ENCODE measurements at places on chromosomes 4 and X.

- DNase-seq, result no peak
Measured at GRCh38 chr4:184487503-184487902, 13.2 kb upstream of the IRF2 start.

- no peak for DNase-seq
Measured at GRCh38 chr4:153465615-153466080, 512 bp upstream of the TMEM131L start.

DNA sequence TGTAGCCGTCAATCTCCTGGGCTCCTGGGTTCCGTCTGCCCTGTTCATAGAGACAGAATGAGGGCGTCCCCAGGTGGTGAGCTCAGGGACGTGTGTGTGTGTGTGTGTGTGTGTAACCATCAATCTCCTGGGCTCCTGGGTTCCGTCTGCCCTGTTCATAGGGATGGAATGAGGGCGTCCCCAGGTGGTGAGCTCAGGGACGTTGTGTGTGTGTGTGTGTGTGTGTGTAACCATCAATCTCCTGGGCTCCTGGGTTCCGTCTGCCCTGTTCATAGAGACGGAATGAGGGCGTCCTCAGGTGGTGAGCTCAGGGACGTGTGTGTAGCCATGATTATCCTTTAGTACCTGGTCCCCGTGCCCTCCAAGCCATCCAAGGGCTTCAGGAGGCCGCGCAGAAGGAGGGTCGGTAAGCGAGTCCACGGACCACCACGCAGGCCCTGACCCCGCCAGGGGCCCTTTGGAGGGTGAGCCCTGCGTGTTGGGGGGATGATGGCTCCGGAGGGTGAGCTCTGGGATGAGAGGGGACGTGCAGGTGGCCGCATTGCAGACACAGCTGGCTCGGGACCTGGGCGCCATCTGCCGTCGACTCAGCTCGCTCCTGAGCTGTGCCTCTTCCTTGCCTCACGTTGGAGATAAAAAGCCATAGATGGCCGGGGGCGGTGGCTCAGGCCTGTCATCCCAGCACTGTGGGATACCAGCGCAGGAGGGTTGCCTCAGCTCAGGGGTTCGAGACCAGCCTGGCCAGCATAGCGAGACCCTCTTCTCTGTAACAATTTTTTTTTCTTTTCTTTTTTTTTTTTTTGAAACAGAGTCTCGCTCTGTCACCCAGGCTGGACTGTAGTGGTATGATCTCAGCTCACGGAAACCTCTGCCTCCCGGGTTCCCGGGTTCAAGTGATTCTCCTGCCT is 5.4 kb upstream of the GTPBP6 start:
- no peak for DNase-seq

DNA sequence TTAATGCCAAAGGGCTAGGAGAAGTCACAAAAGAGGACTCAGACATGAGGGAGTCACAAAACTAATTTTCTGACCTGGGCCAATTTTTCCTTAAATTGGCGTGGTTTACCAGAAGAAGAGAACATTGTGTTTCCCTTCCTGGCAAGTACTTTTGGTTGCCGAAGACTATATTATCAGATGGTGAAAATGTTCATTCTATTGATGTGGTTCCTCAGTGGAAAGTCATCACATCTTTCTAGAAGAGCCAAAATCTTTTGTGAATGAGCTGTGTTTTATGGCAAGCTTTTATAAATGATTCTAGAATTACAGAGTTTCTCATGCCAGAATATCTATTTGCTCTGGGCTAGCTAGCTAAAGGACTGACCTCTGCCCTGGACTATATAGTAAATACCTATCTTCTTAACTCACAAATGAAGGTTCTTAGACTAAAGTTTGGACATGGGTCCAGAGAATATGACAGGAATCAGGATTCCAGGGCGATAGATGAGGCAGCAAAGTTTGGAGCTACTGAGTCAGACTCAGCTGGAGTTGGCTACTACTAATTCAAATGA is 288.9 kb downstream of the IL1RAPL2 start:
- DNase-seq, result no peak

GRCh38 chr4:94523033-94523580 is 71.4 kb downstream of the PDLIM5 start:
- no peak for DNase-seq

GRCh38 chrX:53075011-53075410 is 7.2 kb upstream of the TSPYL2 start:
- DNase-seq, result no peak

Data from stimulated activated CD4-positive, alpha-beta T cell treated with anti-CD3 and anti-CD28 coated beads, TNF-alpha, amount 100 ng/mL, for 48 hours (primary cell).